ENCODE measurements at places on chromosomes 5 and 9. TPM values are rescaled to one million over a fixed set of nuclear protein-coding genes. Genes with fewer than 3 reads are reported as not detected.

- no peaks in the 10 kb centered on the region for H3K36me3 ChIP-seq
- DNase-seq = no peak
- no peak overlapping the region for H3K27ac ChIP-seq
- no peak overlapping the region for H3K4me3 ChIP-seq
- H3K27me3 ChIP-seq = no peaks in the 10 kb centered on the region
Measured at GRCh38 chr5:143318833-143319232, 84.7 kb downstream of the NR3C1 start.

DNA sequence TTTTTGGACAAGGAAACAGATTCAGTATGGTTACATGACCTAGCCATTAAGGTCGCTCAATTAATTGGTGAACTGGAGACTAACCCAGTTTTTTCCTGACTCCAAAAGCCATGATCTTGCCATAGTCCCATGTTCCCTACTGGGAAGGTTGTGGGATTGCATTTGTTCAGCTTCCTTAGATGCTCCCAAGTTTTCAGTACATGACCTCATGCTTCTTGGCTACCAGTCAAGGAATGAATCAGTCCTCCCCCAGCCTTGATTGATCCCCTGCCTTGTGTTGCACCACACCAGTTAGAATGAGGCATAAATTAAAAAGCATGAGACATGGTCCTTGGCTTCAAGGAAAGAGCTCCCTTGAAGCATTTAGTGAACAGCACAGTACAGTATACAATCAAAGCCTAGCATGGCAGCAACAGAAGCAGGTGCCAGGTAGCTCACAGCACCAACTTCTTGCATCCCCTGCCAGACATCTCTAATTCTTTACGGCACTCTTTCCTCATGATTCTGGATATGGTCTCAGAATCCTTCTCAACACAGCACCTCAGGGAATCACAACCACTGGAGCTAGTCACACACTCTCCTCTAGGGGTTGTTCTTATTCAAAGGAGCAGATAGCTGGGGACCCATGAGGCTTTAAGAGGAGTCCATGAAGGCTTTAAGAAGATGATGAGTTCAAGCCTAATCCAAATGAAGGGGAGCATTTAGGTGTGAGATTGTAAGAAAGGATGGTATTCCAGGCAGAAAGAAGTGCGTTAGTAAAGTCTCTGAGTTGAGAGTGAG, 295.5 kb upstream of the CLINT1 start:
- no peaks in the 10 kb centered on the region for H3K36me3 ChIP-seq
- H3K4me1 ChIP-seq = no peaks in the 10 kb centered on the region
- DNase-seq = no peak
- no peak overlapping the region for H3K27ac ChIP-seq
- no peaks in the 10 kb centered on the region for H3K27me3 ChIP-seq
- no peak overlapping the region for H3K4me3 ChIP-seq

DNA sequence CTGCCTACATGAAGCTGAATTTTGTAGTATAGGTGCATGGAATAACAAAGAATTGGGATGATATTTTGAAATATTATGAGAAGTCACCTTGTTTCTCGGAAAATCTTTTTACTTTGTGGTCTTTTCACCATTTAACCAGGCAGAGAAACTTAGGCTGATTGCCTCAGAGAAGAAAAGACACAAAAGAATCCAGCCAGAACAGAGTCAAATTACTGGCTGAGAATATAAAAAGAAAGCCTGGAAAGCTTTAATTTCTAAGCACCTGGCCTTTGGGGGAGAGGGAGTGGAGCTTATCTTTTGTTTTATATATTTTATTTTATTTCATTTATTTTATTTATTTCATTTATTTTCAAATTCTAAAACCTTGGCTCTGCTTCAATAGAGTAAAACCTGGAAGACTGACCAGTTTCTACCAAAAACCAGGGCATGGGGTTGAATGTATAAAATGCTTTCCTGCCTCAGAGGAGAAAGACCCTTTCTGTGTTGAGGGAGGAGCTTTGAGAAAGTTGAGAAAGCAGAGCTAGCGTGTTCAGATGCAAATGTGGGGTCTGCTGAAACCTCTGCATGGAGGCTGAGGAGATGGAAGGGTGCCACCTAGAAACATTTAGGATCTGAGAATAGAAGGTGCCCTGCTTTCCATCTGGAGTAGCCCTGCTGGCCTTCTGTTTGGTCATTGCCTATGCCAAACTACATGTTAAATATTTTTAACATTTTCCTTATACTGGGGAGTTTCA, 81.6 kb downstream of the NREP start:
- no peak overlapping the region for H3K4me3 ChIP-seq
- no peak for DNase-seq
- no peaks in the 10 kb centered on the region for H3K36me3 ChIP-seq
- H3K27me3 ChIP-seq = no peaks in the 10 kb centered on the region
- no peak overlapping the region for H3K27ac ChIP-seq

DNA sequence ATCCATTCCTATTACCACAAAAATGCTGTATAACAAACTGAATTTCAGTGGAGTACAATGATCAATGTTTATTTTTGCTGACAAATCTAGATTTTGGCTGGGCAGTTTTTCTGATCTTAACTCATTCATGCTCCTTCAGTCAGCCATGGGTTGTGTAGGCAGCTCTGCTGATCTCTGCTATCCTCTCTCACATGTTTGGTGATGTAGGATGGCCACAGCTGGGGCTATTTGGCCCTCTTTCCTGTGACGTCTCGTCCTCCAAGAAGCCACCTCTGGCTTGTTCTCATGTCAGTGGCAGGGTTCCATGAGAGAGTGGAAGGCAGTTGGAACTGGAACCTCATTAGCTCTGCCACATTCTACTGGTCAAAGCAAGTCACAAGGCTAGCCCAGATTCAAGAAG, 8.9 kb downstream of the NLN start:
- no peak overlapping the region for H3K4me3 ChIP-seq
- H3K36me3 ChIP-seq = no peaks in the 10 kb centered on the region
- no peak overlapping the region for H3K27ac ChIP-seq
- no peaks in the 10 kb centered on the region for H3K27me3 ChIP-seq
- no peak for DNase-seq
- H3K4me1 ChIP-seq = no peaks in the 10 kb centered on the region

DNA sequence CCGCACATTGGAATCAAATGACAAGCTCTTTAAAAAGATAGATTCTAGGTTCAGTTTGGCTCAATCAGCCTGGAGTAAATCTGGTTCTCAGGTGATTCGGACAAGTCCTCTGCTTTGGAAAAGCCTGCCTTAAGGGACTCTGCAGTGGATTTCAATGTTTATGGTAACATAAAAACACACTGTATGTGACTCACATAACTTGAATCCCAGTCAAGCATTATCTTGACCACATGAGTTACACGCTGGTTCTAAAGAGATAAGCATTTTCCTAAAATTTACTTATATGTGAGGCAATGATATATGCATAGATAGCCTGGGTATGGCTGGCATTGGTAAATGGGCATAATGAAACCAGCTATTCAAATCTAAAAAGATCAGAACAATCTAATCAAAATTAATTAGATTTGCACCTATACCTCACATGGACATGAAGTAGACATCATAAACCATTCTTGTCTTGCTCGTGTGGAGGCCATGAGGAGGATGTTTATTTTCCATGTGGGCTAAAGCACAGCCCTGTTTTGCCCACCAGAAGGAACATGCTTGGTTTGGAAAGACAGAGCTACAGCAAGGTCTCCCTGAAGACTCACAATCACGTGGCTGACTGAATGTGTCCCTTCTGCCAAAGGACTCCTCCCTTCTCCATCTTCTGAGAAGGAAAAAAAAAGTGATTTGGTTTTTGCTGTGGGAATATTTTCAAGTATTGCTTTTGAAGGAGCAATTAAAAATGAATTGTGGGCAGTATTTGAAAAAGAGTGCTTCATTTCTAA, 351.7 kb downstream of the DIRAS2 start:
- no peak for DNase-seq
- no peaks in the 10 kb centered on the region for H3K4me1 ChIP-seq
- H3K27ac ChIP-seq = no peak overlapping the region
- no peak overlapping the region for H3K4me3 ChIP-seq

- H3K27me3 ChIP-seq = no peaks in the 10 kb centered on the region
- no peak for DNase-seq
- H3K4me3 ChIP-seq = no peak overlapping the region
- peaks cover 5% of the 10 kb centered on the region for H3K4me1 ChIP-seq
- no peaks in the 10 kb centered on the region for H3K36me3 ChIP-seq
- no peak overlapping the region for H3K27ac ChIP-seq
Measured at GRCh38 chr9:136529516-136530460, 16.1 kb downstream of the NOTCH1 start.

- no peak overlapping the region for H3K4me3 ChIP-seq
- no peaks in the 10 kb centered on the region for H3K4me1 ChIP-seq
- no peak overlapping the region for H3K27ac ChIP-seq
- no peaks in the 10 kb centered on the region for H3K36me3 ChIP-seq
Measured at GRCh38 chr5:141883184-141883891, 5.1 kb upstream of the PCDH1 start.

DNA sequence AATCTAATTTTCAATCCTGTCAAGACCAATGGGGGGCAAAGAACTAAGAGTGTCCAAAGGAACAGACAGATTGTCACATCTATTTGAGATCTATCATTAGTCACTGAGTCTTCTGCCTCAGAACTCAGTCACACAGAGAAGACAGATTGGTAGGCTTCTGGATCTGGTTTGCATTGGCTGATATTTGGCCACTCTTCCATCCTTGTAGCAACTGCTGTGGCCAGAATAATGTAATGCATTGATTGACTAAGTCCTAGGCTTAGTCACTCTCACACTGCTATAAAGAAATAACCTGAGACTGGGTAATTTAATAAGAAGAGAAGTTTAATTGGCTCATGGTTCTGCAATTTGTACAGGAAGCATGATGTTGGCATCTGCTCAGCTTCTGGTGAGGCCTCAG, 458.5 kb downstream of the ACTL7B start:
- H3K27ac ChIP-seq = no peak overlapping the region
- no peaks in the 10 kb centered on the region for H3K36me3 ChIP-seq
- no peak overlapping the region for H3K4me3 ChIP-seq
- peaks cover 4% of the 10 kb centered on the region for H3K4me1 ChIP-seq

- H3K27ac ChIP-seq = no peak overlapping the region
- no peaks in the 10 kb centered on the region for H3K4me1 ChIP-seq
- H3K4me3 ChIP-seq = no peak overlapping the region
- H3K36me3 ChIP-seq = no peaks in the 10 kb centered on the region
- no peaks in the 10 kb centered on the region for H3K27me3 ChIP-seq
- no peak for DNase-seq
Measured at GRCh38 chr9:9819886-9820285, 792.9 kb downstream of the PTPRD start.

DNA sequence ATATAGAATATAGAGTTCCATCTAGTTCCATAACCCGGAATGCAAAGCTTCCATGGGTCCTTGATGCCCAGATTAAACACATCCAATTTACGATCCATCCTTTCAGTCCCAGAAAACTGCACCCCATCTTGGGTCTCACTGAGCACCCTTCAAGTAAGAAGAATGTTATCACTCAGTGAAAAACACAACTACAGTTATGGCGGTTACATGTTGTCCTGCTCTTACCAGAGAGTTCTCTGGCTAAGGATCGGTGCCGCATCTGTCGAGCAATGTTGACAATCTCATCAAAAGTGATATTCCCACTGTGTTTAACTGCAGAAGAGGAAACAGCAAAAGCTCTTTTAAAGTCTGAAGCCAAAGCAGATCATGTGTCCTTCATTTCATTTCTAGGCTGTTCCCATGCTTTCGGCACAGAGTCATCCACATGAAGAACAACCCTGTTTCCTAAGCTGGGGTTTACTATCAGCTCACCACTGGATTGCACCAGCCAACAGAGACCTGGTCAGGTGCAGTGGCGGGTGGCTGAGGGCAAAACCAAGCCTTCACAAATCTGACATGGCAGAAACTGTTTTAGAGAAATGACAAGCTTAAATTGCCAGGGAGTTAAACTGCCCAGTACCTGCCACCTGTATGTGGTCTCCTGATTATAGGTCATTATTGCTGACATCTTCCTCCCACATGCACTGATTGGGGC, 2.9 kb downstream of the RPL12 start:
- DNase-seq = no peak
- H3K36me3 ChIP-seq = peaks cover 12% of the 10 kb centered on the region
- H3K4me3 ChIP-seq = peak overlapping the region; percentile 90
- no peaks in the 10 kb centered on the region for H3K27me3 ChIP-seq
- H3K4me1 ChIP-seq = peaks cover 11% of the 10 kb centered on the region

GRCh38 chr5:114782869-114783268, 386.8 kb downstream of the TRIM36 start:
- no peaks in the 10 kb centered on the region for H3K4me1 ChIP-seq
- DNase-seq = no peak
- H3K4me3 ChIP-seq = no peak overlapping the region
- no peaks in the 10 kb centered on the region for H3K27me3 ChIP-seq

GRCh38 chr9:87108661-87109060, 161.4 kb upstream of the GAS1 start:
- DNase-seq = no peak
- H3K27ac ChIP-seq = no peak overlapping the region
- H3K4me3 ChIP-seq = no peak overlapping the region
- H3K27me3 ChIP-seq = no peaks in the 10 kb centered on the region

- no peak overlapping the region for H3K4me3 ChIP-seq
- H3K36me3 ChIP-seq = no peaks in the 10 kb centered on the region
- H3K27me3 ChIP-seq = no peaks in the 10 kb centered on the region
- H3K4me1 ChIP-seq = no peaks in the 10 kb centered on the region
- H3K27ac ChIP-seq = no peak overlapping the region
Measured at GRCh38 chr9:120242116-120242811, 337.7 kb downstream of the CDK5RAP2 start.

DNA sequence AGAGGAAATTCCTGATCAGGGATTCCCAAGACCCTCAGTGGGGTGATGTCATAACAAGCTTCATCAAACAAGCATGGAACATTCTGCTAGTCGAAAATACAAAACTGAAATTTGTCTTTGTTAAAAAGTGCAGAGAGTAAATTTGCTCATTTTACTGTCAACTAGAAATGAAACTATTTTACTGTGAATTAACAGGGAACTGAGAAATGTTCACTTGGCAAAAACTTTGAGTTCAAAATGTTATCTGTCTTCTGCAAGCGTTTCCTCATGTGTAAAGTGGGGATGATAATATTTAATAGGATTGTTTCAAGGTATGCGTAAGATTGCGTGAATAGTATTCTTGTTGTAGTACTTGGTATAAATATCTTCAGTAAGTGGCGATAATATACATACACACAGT, 45.4 kb downstream of the ALDH1A1 start:
- peaks cover 4% of the 10 kb centered on the region for H3K4me1 ChIP-seq
- no peaks in the 10 kb centered on the region for H3K27me3 ChIP-seq
- DNase-seq = no peak

DNA sequence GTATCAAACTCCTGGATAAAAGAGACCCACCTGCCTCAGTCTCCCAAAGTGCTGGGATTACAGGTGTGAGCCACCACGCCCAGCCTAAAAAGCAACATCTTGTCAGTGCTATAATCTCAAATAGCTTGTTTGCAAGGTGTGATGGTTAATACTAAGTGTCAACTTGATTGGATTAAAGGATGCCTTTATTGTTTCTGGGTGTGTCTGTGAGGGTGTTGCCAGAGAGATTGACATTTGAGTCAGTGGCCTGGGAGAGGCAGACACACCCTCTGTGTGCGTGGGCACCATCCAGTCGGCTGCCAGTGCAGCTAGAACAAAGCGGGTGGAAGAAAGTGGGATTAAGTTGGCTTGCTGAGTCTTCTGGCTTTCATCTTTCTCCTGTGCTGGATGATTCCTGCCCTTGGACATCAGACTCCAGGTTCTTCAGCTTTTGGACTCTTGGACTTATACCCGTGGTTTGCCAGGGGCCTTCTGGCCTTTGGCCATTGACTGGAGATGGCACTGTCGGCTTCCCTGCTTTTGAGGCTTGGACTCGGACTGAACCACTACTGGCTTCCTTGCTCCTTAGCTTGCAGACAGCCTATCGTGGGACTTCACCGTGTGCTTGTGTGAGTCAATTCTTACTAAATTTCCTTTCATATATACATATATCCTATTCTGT, 28.1 kb downstream of the TARS1 start:
- H3K36me3 ChIP-seq = peaks cover 2% of the 10 kb centered on the region
- no peaks in the 10 kb centered on the region for H3K4me1 ChIP-seq
- no peaks in the 10 kb centered on the region for H3K27me3 ChIP-seq
- no peak overlapping the region for H3K4me3 ChIP-seq

The TMEM252 gene
- not detected for total RNA-seq

The MRPL22 gene
- 23.2 TPM for total RNA-seq

The SAXO1 gene
- 0.51 TPM for total RNA-seq
